Colonic mucosa (tissue), 4 donors: ENCODE measurements at places on chromosomes 16 and 17. TPM values are rescaled to one million over a fixed set of nuclear protein-coding genes. Genes with fewer than 3 reads are reported as not detected.

GRCh38 chr16:88638323-88639230 is at the start of gene IL17C:
Gene IL17C (plus strand): TSS chr16:88638572. CDS start chr16:88638642, 70 bp downstream.
- peaks cover 15% of the 10 kb centered on the region for H3K4me1 ChIP-seq
- peaks cover 24% of the 10 kb centered on the region for H3K27me3 ChIP-seq
- peak; percentile 79 for DNase-seq
- H3K36me3 ChIP-seq: no peaks in the 10 kb centered on the region
- H3K27ac ChIP-seq: no peak within 1 kb of the TSS

DNA sequence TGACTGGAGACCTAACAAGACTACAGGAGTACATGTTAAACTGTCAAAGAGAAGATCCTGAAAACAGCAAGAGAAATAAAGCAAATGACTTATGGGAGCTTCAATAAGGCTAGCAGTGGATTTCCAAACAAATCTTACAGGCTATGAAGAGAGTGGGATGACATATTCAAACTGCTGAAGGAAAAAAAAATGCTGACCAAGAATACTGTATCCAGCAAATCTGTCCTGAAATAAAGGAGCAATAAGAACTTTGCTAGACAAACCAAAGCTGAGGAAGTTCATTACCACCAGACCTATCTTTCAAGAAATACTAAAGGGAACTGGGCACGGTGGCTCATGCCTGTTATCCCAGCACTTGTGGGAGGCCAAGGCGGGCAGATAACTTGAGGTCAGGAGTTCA is 28.6 kb downstream of the ZFP1 start:
- DNase-seq: no peak
- no peaks in the 10 kb centered on the region for H3K4me1 ChIP-seq
- H3K27ac ChIP-seq: no peak overlapping the region
- H3K36me3 ChIP-seq: no peaks in the 10 kb centered on the region

- H3K27ac ChIP-seq: no peak overlapping the region
- peaks cover 51% of the 10 kb centered on the region for H3K27me3 ChIP-seq
- no peak overlapping the region for H3K4me3 ChIP-seq
- H3K4me1 ChIP-seq: peaks cover 12% of the 10 kb centered on the region
- no peak for DNase-seq
Observed at GRCh38 chr17:79790805-79791734, 5.8 kb downstream of the CBX8 start.

DNA sequence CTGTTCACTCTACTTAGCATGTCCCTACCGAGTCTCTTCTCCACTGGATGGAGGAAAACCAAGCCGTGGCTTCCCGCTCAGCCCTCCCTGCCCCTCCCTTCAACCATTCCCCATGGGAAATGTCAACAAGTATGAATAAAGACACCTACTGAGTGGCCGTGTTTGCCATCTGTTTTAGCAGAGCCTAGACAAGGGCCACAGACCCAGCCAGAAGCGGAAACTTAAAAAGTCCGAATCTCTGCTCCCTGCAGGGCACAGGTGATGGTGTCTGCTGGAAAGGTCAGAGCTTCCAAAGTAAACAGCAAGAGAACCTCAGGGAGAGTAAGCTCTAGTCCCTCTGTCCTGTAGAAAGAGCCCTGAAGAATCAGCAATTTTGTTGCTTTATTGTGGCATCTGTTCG is 2.8 kb upstream of the LPCAT2 start:
- H3K4me1 ChIP-seq: peaks cover 23% of the 10 kb centered on the region
- no peak overlapping the region for H3K4me3 ChIP-seq
- H3K36me3 ChIP-seq: no peaks in the 10 kb centered on the region
- peak overlapping the region; percentile 33 for H3K27ac ChIP-seq
- no peaks in the 10 kb centered on the region for H3K27me3 ChIP-seq
- DNase-seq: peak; percentile 58

- no peak overlapping the region for H3K4me3 ChIP-seq
- H3K27me3 ChIP-seq: no peaks in the 10 kb centered on the region
- DNase-seq: no peak
- H3K27ac ChIP-seq: no peak overlapping the region
- no peaks in the 10 kb centered on the region for H3K4me1 ChIP-seq
Observed at GRCh38 chr17:30589431-30589830, 112.2 kb downstream of the GOSR1 start.

The ITGAL gene
- 3.4 TPM for total RNA-seq

The KRT17 gene
- not detected for total RNA-seq

The TP53TG3C gene
- total RNA-seq: not detected

The CCDC144A gene
- 0.20 TPM for total RNA-seq

The CSF3 gene
- total RNA-seq: not detected
